CD14-positive monocyte (primary cell): ENCODE measurements at places on chromosomes 3 and 15.

DNA sequence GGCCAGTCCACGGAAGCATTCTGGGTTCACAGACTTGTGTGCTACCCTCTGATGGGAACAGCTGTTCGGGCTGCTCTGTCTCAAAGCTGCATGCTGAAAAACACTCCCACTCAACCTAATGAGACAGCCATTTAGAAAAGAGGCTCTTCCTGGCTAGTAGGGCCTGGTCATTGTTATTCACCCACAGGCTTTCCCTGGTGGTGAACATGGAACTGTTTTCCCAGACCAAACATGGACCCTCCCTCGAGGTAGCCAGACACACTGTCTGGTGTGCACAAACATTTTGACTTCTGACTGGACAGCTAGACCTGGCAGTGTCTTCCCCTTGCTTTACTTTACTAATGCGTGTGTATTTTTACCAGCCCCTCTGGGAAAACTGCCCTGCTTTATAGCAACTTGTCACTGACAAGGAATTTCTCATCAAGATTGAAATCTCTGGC is 39.0 kb downstream of the MECOM start:
- no peak for DNase-seq

DNA sequence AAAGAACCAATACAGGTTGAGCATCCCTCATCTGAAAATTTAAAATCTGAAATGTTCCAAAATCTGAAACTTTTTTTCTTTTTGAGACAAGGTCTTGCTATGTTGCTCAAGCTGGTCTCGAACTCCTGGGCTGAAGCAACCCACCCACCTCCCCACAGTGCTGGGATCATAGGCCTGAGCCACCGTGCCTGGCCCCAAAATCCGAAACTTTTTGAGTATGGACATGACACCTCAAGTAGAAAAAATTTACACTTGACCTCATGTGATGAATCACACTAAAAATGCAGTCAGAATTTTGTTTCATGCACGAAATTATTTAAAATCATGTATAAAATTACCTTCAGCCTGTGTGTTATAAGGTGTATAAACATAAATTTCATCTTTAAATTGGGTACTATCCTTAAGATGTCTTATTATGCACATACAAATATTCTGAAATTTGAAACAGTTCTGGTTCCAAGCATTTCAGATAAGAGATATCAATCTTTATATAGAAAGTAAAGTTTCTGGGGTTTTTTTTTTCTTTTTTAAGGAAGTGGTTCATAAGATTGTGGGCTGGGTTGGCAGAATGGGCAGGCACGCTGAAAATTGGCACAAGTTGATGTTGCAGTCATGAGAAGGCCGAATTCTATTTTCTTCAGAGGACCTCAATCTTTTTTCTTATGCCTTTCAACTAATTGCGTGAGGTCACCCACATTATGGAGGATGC is 72.5 kb downstream of the SPRED1 start:
- DNase-seq: no peak

GRCh38 chr3:127065561-127066290 is 82.8 kb downstream of the PLXNA1 start:
- DNase-seq: no peak

- no peak for DNase-seq
These were observed 43.9 kb downstream of the PAQR5 start for GRCh38 chr15:69342460-69343076.

DNA sequence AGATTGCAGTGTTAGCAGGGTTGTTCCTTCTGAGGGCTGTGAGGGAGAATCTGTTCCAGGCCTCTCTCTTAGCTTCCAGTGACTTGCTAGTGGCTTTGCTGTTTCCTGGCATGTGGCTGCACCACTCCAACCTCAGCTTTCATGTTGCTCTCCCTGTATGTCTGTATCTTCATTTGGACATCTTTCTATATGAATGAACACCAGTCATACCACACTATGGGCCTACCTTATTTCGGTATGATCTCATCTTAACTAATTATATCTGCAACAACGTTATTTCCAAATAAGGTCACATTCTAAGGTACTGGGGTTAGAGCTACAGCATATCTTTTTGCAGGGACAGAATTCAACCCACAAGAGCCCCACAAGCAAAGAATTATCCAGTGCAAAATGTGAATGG is 356.7 kb upstream of the UMPS start:
- DNase-seq: no peak

GRCh38 chr3:67646586-67647234 is 7.7 kb downstream of the SUCLG2 start:
- no peak for DNase-seq

GRCh38 chr3:71725271-71725991 is at the start of gene EIF4E3:
Gene EIF4E3, minus strand, starts transcription at chr3:71725402. Its CDS starts 35 bp downstream, at chr3:71725367.
- no peak for DNase-seq

- DNase-seq: no peak
These were observed 222.1 kb downstream of the THSD4 start for GRCh38 chr15:71337197-71337845.

DNA sequence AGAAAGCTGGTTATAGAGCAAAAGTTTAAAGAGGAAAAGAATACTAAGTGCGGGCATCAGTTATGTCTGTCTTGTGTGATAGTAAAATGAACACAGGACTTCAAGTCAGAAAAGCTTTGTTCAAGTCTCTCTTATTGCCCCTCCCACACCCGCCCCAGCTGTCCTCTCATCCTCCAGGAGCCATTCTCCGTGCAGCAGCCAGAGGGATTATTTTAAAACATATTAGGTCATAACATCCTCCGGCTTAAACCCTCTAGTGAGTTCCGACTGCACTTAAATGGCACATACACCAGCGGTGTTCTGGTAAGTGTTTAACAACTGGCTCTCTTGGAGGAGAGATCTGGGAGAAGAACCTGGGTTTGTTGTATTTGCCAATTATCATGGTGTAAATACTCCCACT is 104.8 kb upstream of the TNFAIP8L3 start:
- no peak for DNase-seq

DNA sequence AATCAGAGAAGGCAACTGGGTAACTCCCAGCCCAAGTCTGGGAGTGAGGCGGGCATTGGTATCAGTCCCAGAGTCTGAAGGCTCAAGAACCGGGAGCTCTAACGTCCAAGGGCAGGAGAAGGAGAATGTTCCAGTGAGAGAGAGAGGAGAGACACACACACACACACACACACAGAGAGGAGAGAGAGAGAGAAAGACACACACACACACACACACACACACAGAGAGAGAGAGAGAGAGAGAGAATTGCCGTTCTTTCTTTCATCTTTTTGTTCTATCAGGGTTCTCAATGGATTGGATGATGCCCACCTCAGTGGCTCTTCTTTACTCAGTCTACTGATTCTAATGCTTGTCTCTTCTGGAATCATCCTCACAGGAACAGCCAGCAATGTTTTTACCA is 57.0 kb downstream of the NR1D2 start:
- no peak for DNase-seq

DNA sequence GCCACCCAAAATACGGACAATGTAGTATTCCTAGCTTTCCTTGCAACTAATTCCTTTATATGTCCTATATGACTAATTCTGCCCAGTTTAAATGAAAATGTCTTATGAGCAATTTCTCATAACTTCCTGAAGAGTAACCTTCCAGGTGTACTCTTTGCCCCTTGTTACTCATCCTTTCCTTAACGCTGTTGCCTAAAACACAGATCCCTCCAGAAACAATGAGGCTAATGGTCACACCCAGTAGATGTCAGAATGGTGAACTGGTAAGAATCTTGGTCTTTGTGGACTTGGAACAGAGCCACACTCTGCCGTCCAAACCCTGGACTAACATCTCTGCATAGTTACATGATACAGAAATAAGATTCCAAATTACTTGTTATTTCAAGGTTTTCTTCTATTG is 497.9 kb downstream of the IGSF11 start:
- DNase-seq: no peak

DNA sequence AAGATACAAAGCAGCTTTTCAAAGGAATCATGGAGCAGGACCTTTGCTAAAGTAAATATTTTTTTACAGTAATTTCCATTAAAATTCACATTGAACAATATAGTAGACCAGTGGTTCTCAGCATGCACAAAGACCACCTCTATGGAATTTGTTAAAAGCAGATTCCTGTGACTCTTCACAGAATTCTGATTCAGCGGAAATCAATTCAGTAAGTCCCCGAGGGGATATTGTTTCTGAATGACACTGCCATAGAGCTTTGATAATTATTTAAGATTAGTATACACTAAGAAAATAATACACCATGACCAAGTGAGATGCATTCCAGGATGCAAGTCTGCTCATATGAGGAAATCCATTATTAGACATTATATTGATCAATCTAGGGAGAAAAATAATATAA is 161.9 kb upstream of the TNIK start:
- DNase-seq: no peak

DNA sequence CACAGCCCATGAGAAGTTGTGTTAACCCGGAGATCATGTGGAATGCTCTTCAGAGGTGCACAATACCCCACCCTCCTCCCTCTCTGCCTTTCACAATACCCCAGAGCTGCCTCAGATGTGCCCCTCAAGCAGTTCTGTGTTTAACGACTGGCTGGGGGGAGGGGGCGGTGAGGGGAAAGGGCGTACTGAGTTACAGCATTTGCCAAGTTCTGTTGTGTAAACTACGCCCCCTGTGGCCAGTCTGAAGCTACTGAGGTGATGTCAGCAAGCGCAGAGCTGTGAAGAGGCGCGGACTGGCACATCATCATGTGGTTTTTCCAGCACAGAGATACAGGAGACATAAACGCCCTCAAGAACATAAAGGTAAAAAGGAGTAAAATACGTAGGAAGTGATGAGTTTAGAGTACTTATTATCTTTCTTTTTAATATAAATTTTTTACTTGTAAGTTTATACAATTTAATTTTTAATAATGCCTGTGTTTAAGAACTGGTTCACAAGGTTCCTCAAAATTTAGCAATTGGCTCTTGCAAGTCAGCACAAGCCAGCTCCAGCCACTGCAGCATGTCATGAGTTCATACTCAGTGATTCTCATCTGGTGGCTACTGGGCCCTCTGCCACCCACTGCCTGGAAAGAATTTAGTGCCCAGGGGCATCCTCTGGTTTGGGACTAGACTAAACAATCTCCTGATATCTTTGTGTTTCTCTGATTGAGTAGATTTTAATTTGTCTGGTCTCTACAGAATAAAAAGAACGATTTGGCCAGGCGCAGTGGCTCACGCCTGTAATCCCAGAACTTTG is 1.7 kb downstream of the EPB42 start:
- no peak for DNase-seq

- DNase-seq: no peak
These were observed 70.4 kb upstream of the WNT5A start for GRCh38 chr3:55557549-55557948.

DNA sequence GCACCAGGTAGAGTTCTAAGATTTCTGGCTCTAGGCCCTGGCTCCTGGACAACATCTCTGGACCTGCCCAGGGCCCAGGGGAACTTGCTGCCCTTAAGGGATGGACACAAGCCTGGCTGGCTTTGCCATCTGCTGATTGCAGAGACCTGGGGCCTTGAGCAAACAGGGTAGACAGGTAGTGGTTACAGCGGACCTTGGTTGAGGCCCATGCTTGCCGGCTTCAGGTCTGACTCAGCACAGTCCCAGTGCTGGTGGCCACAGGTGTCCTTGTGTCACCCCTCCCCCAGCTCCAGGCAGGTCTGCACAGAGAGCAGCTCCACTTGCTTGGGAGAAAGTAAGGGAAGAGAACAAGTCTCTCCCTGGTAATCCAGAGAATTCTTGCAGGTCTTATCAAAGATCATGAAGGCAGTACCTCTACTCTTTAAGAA is 15.9 kb upstream of the ACTL6A start:
- DNase-seq: no peak

DNA sequence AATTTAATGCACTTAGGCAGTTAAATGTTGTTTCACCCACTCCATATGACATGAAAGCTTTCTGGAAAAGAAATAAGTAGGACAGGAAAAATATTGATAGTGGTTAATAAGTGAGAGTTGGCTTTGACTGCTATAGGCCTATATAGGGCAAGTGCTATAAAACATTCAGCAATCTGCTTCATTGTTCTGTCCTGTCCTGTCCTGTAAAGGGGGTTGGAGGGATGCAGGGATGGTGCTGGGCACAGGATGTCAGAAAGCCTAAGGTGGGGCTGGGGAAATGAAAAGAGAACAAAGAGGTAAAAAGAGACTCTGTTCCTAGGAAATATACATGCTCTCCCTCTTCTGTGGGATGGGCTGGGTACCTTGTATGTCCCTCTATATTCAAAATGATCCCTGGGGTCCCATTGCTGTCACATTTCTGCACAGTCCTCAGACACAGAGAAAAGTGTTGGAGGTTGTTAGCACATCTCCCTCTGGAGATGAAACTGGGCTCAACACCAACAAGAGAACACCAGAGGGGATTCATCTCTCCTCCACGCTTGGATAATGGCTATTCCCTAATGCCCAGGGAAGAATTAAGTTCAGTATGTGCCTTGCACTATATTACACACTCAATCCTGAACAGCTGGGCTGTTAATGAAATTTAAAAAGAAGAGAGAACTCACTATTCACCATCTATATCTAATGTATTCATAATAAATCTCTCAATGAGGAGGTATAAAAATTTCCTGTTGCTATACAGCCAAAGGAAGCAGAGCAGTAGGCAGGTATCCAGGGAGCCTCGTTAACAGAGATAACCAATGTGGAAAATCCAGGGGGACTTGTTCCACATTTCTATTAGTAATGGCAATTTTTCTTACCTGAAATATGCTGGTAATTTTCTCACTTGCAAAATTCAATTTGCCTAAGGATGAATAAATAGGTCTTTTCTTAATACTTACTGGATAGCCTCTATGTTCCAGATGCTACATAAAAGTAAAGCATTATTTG is 108.1 kb upstream of the ZBED2 start:
- no peak for DNase-seq

- no peak for DNase-seq
These were observed 303.5 kb upstream of the TPM1 start for GRCh38 chr15:62739082-62739481.

DNA sequence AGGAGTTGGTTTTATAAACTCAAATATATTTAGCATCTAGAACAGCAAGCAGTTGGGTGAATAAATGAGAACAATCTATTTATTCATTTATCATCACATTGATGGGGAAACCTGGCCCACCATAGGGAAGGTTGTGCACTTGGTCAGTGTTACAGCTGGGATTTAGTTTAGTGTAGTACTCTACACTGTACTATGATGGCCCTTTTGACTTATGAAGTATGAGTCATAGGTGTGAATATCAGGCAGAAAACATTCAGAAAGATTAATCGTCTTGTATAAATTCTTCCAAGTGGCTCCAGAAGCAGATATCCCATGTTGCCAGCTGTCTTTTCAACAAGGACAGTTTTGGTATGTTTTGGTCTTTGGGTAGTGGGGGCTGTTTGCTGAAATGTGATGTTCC is 38.0 kb downstream of the BBS4 start:
- DNase-seq: no peak

DNA sequence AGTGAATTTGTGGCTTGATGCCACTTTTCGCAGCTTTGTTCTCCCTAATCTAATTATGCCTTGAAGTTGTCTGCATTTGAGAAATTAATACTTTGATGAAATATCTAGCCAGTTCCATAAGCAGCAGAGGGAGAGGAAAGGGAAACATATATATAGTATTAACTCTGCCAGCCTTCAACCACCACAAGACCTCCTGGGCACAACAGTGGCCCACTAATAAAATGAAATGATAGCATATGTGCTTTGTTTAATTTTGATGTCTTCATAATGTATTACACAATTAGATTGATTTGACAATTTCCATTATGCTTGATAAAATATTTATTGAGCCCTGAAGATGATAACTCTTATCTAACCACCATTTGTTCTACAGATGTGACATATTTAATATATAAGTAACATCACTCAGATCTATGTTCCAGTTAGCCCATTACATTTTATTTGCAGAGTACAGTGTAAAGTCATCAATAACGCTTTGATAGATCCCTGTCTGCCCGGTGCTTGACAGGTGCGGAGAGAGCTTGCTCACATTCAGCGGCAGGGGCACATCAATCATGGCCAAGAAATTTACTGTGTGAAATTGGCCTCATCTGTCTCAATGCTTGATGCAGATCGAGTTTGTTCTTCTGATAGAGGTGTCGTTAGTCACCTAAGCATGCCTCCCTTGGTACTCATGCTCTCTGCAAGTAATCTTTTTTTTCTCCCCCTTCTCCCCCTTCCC is 187.4 kb downstream of the MECOM start:
- DNase-seq: no peak
